ENCODE measurements at places on chromosomes 11 and 22. TPM values are rescaled to one million over a fixed set of nuclear protein-coding genes. Genes with fewer than 3 reads are reported as not detected.

- no peak for DNase-seq
Observed at GRCh38 chr11:36123336-36124101, 165.7 kb downstream of the COMMD9 start.

- no peak for DNase-seq
Observed at GRCh38 chr11:103591554-103591953, 444.9 kb upstream of the DDI1 start.

Gene OR52H1
- polyA plus RNA-seq, result not detected

Gene LRRC4C
- 13.3 TPM for polyA plus RNA-seq

- DNase-seq, result no peak
Observed at GRCh38 chr11:65556470-65557279, 1.5 kb downstream of the LTBP3 start.

DNA sequence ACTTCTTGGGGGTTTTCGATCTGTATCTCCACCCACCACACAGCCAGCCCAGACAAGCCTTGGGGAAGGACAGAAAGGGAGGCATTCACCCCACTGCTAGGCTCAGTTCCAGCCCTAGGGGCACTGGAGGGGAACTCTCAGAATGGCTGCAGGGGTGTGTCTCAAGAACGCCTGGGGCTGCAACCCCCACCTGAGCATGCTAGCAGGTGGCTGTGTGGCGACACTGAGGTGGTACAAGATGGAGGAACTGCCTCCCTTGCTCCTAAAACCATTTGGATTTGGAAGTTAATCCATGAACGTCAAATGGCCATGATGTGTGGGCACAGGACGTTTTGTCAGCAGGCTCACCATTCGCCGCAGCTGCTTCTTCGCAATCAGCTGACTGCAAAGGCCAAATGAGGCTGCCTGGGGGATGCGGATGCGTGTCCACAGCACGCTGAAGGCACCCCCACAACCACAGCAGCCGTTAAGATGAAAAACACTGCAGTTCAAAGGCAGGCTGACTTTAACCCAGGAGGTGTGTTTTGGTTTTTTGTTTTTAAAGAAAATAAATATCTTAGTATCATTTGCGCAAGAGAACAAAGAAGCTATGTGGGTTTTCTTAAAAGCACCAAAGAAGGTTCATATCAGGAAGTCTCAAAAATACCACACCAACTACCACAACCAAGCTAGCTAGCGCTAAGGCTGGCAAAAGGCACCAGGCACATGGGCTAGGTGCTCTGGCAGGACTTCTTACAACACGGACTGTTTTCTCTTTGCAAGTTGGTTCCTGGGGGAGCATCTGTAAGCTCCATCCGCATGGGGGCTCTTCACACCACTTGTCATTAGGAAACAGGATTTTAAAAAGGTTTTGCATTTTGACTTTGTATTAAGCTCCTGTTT is 22.2 kb upstream of the NAP1L4 start:
- DNase-seq, result no peak

Gene RASD2
- 1.8 TPM for polyA plus RNA-seq

GRCh38 chr11:100687054-100687629 is at the start of gene ARHGAP42:
Gene ARHGAP42, plus strand, starts transcription at chr11:100687288. Its CDS starts 391 bp downstream, at chr11:100687679.
- no peak for DNase-seq

DNA sequence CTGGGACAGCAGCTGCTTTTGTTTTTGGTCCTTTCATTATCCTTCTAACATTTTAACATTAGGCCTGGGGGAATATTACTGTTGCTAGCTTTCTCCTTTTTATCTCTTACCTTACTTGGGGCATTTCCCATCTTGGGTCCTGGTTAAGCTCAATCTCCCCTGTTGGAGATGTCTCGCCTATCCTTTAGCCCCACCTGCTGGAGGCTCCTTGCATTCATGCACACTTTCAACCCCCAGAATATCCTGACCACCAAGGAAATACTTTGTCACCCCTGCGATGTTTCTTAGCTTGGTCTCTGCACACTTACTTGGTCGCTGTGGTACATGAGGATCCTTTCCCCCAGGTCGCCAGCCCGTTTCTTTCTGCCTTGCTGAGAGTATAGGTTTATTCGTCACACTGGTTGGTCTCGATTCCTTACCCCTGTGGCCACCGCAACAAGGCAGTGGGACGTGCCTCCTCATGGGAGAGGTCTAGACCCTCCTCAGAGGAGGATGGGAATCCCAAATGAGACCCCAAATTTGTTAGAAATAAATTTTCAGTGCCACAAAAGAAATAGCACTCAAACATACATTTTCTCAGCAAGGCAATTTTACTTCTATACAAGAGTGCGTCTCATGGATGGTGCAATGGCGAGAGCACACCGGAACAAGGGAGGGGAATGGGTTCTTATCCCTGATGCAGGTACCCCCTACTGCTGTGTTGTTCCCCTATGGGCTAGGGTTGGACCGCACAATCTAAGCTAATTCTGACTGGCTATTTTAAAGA is 5.4 kb upstream of the TXN2 start:
- DNase-seq, result no peak

GRCh38 chr11:130369713-130370112 is 55.0 kb upstream of the ZBTB44 start:
- DNase-seq, result no peak

DNA sequence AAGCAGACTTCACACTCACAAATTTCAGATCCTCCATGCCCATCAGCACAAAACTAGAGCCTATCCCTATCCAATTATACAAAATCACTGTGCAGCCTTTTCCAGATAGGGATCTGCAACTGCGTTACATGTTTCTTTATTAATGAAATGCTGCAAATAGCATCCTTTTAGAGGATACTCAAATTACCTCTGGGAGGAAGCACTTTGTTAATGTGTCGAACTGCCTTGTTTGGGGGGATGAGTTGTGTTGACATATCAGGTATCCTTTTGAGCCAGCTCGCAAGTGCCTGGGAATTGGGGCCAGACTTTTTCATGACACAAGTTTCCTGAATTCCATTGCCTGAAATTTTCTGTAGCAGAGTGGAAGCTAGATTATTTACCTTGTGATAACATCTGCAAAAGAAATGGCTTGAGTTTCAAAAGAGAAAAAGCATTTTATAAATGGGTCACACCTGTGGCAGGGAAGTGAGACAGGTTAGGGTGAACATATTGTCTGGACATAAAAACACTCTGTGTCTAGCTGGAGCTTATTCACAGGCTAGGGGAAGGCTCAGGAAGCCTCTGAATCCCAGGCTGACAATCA is 299.1 kb upstream of the MTNR1B start:
- DNase-seq, result peak; percentile 29

GRCh38 chr11:119248750-119249670 is 42.9 kb downstream of the CBL start:
- DNase-seq, result no peak

DNA sequence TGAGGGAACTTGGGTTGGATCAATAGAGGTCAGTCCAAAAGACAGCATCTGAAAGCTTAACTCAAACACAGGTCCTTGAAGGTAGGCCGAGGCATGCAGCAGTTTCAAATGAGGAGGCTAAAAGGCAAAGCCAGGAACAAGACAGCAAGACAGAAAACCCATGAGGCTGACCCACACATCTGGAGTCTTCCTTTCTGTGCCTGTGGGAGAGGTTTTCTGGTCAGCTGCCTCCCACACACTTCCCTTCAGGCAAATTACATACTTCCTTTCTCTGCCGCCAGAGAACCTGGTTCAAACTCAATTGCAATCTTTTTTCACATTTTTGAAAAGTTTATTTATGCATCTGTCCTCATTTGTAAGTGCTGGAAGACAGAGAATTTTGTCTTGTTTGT is 29.8 kb upstream of the CRTAM start:
- no peak for DNase-seq

GRCh38 chr11:19455731-19456130 is 215.0 kb upstream of the E2F8 start:
- no peak for DNase-seq

Gene OR4A16
- polyA plus RNA-seq, result not detected

Gene ACRV1
- polyA plus RNA-seq, result 0.58 TPM

Gene ZP1
- polyA plus RNA-seq, result not detected

DNA sequence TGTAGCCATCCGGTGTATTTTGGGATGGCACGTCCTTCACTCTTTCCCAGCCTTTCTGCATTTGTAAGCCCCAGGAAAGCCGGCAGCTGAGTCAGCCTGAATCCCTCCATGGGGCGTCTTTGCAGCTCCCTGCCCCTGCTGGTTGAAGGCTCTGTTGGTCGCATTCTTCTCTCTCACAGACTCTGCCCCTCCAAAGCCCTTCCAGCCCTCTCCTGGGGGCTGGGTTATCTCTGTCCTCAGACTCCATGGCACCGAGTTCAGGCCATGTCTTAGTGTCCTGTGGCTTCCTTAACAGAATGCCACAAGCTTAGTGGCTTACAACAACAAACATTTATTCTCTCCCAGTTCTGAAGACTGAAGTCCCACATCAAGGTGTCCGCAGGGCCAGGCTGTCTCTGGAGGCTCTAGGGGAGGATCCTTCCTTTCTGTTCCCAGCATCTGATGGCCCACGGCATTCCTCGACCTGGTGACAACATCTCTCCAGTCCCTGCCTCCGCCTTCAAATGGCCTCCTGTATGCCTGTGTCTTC is 62.2 kb downstream of the BCR start:
- DNase-seq, result no peak

DNA sequence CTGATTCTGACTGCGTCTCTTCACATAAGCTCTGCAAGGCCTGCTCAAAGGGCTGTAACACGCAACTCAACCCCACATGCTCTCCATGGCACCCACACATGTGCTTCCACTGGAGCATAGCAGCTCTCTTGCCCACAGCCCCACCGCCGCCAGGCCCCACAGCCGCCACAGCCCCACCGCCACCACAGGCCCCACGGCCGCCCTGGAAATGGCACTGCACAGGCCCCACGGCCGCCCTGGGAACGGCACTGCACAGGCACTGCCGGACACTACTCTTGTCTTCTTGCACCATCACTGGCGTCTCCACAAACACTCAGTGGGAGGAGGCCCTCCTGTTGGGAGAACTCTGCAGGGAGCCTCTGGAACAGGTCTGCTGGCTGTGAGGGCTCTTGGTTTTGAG is 8.6 kb downstream of the MOB2 start:
- no peak for DNase-seq

DNA sequence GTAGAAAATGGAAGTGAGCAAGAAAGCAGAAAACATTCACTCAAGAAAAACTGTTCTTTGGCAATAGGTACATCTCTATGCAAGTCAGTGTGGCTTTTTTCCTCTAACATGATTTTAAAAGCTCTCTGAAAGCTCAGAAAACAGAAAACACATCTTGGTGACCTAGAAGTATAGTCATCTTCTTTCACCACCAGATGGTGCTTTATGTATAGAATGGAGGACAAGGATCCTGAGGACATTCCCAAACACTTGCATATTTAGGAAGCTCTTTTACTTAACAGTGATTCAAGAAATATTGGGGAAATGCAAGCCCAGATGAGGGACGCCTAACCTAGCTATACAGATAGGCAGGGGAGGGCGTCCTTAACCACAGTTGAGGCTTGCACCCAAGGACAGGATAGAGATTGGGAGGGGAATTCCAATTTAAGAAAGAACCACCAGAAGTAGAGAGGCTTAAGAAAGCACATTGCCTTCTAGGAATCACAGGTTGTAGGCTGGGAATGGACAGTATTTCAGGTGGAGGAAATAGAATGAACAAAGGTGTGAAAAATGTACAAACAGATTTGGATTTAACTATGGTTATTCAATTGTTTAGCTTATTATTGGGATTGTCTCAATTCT is 13.8 kb upstream of the CCDC81 start:
- DNase-seq, result no peak

GRCh38 chr22:23061471-23062280 is 8.6 kb upstream of the GNAZ start:
- DNase-seq, result no peak

Gene C1QTNF4
- 5.3 TPM for polyA plus RNA-seq

Gene EXPH5
- polyA plus RNA-seq, result 3.7 TPM

GRCh38 chr11:57277845-57278720 is 41.0 kb upstream of the APLNR start:
- peak; percentile 59 for DNase-seq

DNA sequence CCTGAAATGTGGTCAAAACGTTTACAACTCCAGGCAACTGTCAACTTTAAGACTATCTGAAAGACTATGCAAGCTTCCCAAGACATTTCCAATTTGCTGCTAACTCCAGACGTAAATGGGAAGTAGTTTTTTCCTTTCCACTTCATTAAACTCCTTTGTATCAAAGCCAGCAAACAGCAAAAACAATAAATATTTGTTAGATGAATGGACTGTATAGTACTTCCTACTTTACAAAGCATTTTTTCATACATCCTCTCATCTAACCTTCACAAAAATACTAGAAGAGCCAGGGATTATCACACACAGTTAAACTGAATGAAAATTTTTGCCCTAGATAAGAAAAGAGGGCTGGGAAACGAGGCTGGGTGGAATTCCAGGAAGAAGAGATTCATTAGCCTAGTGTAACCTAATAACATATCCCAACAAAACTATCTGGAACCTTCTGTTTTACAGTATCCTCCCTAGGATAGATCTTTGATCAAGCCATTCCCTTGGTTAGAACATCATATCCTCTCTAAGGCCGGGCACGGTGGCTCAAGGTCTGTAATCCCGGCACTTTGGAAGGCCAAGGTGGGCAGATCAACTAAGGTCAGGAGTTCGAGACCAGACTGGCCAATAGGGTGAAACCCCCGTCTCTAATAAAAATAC is 10.4 kb downstream of the NUP98 start:
- DNase-seq, result no peak

DNA sequence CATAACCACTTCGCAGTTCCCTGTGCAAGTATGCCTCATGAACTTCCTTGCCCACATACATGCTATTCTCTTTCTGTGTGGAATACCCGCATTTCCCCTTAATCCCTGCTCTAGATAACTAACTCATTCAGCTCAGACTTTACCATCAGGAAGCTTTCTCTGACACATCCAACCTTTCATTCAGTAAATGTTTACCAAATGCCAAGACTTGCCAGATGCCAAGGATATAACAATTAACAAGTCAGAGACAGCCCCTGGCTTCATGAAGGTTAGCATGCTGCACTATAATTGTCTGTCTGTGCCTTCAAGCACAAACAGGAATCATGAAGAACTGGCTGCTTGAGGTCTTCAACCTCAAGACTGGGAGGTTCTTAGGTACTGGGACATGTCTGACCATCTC is 71.2 kb upstream of the GDPD4 start:
- no peak for DNase-seq

DNA sequence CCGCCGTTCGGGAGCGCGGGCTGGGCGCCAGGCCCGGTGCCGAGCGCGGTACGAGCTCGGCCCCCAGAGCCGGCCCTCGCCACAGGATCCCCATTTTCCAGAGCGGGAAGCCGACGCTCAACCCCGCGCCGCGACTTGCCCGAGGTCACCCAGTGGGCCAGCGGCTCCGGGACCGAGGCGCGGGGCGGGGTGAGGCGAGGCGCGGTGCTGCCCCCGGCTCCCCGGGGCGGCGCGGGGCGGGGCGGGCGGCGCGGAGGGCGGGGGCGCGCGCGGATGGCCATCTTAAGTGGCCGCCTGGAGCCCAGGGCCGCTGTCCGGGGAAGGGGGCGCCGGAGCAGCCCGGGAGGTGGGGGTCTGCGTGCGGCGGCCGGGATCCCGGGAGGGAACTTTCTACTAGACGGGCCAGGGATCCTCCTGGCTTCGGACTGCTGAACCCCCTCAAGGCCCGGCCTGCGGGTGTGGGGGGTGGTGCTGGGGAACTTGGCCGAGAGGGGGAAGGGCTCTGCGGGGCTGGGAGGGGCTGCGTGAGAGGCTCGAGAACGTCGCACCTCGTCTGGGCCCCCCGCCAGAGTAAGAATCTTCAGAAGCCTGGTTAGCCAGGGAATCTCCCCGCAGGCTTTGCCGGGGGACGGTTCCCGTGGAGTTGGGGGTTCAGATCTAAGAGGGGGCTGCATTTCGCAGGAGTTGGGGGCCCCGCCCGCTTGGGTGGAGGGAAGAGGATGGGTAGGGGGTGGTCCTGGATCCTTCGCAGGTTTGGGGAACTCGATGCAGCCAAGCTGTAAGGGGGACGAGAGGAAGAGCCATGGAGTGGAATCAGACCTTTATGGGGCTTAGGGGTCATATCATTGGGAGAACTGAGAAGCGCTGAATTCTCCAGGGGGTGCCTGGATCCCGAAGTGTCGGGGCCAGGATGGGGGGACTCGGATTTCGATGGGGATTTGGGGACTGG is 678 bp upstream of the INPPL1 start:
- DNase-seq, result no peak

Gene OR51B4
- 0.22 TPM for polyA plus RNA-seq

All from right renal cortex interstitium (tissue), 3 donors.